Smooth muscle cell of trachea (primary cell): ENCODE measurements at places on chromosomes 6 and 20. TPM values are rescaled to one million over a fixed set of nuclear protein-coding genes. Genes with fewer than 3 reads are reported as not detected.

USP49 gene
- 2.2 and 5.5 TPM in 2 replicates for total RNA-seq

TMEM74B gene
- 0.15 TPM in 1 of 2 replicates, not detected in the other for total RNA-seq

TNFAIP3 gene
- 3.8 and 10.6 TPM in 2 replicates for total RNA-seq

PDE7B gene
- 45.7 and 48.1 TPM in 2 replicates for total RNA-seq

DEFB118 gene
- not detected in 2 replicates for total RNA-seq

HLA-DMA gene
- 4.7 and 14.1 TPM in 2 replicates for total RNA-seq

LY6G6C gene
- total RNA-seq: not detected in 2 replicates

PLCB4 gene
- 9.3 and 12.2 TPM in 2 replicates for total RNA-seq

GPX5 gene
- total RNA-seq: not detected in 2 replicates

SLC17A9 gene
- total RNA-seq: 4.8 and 7.4 TPM in 2 replicates

POU5F1 gene
- total RNA-seq: 0.33 TPM in 1 of 2 replicates, not detected in the other

ARMH2 gene
- not detected in 2 replicates for total RNA-seq

SLC35F1 gene
- under 0.01 TPM in 1 of 2 replicates, not detected in the other for total RNA-seq

FAM184A gene
- 0.29 and 0.50 TPM in 2 replicates for total RNA-seq

HLA-DQA1 gene
- total RNA-seq: not detected in 2 replicates

SPINT4 gene
- total RNA-seq: not detected in 2 replicates

TFAP2C gene
- not detected in 2 replicates for total RNA-seq

ZSCAN16 gene
- 2.0 and 2.3 TPM in 2 replicates for total RNA-seq

PARD6B gene
- 0.44 and 0.66 TPM in 2 replicates for total RNA-seq

PTPRK gene
- 52.5 and 75.4 TPM in 2 replicates for total RNA-seq

LAMA2 gene
- 92.6 and 152 TPM in 2 replicates for total RNA-seq

ANKRD66 gene
- total RNA-seq: not detected in 2 replicates

RIPPLY2 gene
- total RNA-seq: 0.29 and 0.66 TPM in 2 replicates

CEP43 gene
- total RNA-seq: 18.5 and 21.2 TPM in 2 replicates

NOTCH4 gene
- total RNA-seq: 1.3 and 2.0 TPM in 2 replicates

MCHR2 gene
- not detected in 2 replicates for total RNA-seq

PTCHD4 gene
- 0.15 and 3.5 TPM in 2 replicates for total RNA-seq

TMEM14B gene
- total RNA-seq: 77.9 and 139 TPM in 2 replicates

PTCRA gene
- not detected in 2 replicates for total RNA-seq

HLA-DRA gene
- total RNA-seq: 0.15 and 0.17 TPM in 2 replicates

PRRT1 gene
- 0.33 and 0.44 TPM in 2 replicates for total RNA-seq

FAM209B gene
- not detected in 2 replicates for total RNA-seq

GNAS-AS1 gene
- 1.2 and 1.3 TPM in 2 replicates for total RNA-seq

RGL2 gene
- 29.2 and 41.7 TPM in 2 replicates for total RNA-seq

COL11A2 gene
- 0.15 and 1.2 TPM in 2 replicates for total RNA-seq

IMPG1 gene
- total RNA-seq: not detected in 2 replicates

SLC22A3 gene
- total RNA-seq: 0.17 and 0.58 TPM in 2 replicates

PNPLA1 gene
- total RNA-seq: not detected in 2 replicates

ID1 gene
- total RNA-seq: 80.6 and 268 TPM in 2 replicates

SYCP2 gene
- total RNA-seq: 0.44 and 0.50 TPM in 2 replicates

FAM217A gene
- total RNA-seq: not detected in 2 replicates

DBNDD2 gene
- total RNA-seq: 2.6 and 3.9 TPM in 2 replicates

ZC2HC1B gene
- not detected in 2 replicates for total RNA-seq

ABHD16B gene
- total RNA-seq: not detected in 2 replicates

IRF4 gene
- under 0.01 and 0.99 TPM in 2 replicates for total RNA-seq

TRIM15 gene
- not detected in 2 replicates for total RNA-seq

TCP11 gene
- 0.15 TPM in 1 of 2 replicates, not detected in the other for total RNA-seq

GOPC gene
- total RNA-seq: 32.4 and 39.2 TPM in 2 replicates

OR2H2 gene
- total RNA-seq: not detected in 2 replicates

WFDC10B gene
- total RNA-seq: not detected in 2 replicates

TRIM40 gene
- total RNA-seq: not detected in 2 replicates
